Nephron progenitor cell (in vitro differentiated cells): ENCODE measurements at places on chromosomes 5 and 9.

GRCh38 chr5:157180374-157181264 lies at the start of gene ITK:
ITK (plus strand) TSS chr5:157180840; CDS start chr5:157180978, 138 bp downstream.
- H3K4me3 ChIP-seq, result no peak within 1 kb of the TSS
- DNase-seq, result no peak
- no peak within 1 kb of the TSS for H3K27ac ChIP-seq
- H3K36me3 ChIP-seq, result no peaks in the 10 kb centered on the region
- H3K4me1 ChIP-seq, result no peaks in the 10 kb centered on the region

DNA sequence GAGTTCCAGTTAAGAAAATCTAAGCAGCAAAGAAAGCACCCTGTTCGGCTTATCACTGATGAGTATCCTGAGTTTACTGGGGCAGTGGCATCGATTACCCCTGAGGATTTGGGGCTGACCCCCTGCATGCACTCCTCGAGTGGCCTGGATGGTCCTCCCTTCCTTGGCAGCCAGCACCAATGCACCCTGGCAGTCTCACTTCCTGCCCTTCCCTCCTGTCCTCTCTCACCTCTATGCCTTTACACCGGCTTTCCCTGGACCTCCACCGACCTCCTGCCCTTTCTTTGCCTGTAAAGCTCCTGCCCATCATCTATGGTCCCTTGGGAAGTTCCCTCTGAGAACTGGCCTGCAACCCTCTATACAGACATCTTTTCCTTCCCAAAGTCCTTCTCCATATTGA lies 97.1 kb downstream of the TTLL11 start:
- no peak overlapping the region for H3K4me3 ChIP-seq
- no peak for DNase-seq
- no peaks in the 10 kb centered on the region for H3K36me3 ChIP-seq
- H3K4me1 ChIP-seq, result peaks cover 16% of the 10 kb centered on the region
- no peak overlapping the region for H3K27ac ChIP-seq

DNA sequence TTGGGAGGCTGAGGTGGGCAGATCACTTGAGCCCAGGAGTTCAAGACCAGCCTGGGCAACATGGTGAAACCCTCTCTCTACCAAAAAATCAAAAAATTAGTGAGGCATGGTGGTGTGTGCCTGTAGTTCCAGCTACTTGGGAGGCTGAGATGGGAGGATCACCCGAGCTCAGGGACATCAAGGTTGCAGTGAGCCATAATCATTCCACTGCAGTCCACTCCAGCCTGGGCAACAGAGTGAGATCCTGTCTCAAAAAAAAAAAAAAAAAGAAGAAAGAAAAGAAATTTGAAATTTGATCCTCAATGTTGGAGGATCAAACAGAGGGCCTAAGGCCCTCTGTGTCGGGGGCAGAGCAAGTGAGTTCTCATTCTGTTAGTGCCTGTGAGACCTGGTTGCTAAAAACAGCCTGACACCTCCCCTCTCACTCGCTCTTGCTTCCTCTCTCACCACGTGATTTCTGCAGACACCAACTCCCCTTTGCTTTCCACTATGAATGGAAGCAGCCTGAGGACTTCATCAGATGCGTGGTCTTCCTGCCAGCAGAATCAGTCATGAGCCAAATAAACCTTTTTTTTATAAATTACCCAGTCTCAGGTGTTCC lies 8.4 kb upstream of the GOLPH3 start:
- H3K27ac ChIP-seq, result no peak overlapping the region
- H3K4me3 ChIP-seq, result no peak overlapping the region
- DNase-seq, result no peak
- no peaks in the 10 kb centered on the region for H3K36me3 ChIP-seq
- peaks cover 8% of the 10 kb centered on the region for H3K4me1 ChIP-seq

GRCh38 chr5:179874536-179875292 lies 16.1 kb upstream of the MRNIP start:
- H3K36me3 ChIP-seq, result peaks cover 28% of the 10 kb centered on the region
- peaks cover 11% of the 10 kb centered on the region for H3K4me1 ChIP-seq
- peaks cover 3% of the 10 kb centered on the region for H3K27me3 ChIP-seq
- H3K27ac ChIP-seq, result no peak overlapping the region

DNA sequence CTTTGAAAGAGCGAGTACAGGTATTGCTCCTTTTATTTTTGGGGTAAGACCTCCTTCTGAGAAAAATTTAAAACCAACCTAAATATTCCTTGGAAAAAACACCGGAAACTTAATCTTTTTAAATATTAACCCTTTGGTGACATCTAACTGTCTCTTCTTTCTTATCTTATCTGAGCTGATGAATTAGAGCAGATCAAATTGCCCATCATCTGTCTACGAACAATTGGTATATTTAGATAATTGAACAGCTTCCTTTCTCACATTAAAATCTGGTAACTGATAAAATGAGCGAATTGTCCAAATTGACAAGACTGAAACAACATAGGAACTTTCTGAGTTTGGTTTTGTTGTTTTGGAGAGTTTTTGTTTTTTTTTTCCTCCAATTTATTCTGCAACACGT lies 2.0 kb downstream of the ISL1 start:
- no peak overlapping the region for H3K27ac ChIP-seq
- peaks cover 100% of the 10 kb centered on the region for H3K27me3 ChIP-seq
- H3K36me3 ChIP-seq, result no peaks in the 10 kb centered on the region
- H3K4me1 ChIP-seq, result peaks cover 38% of the 10 kb centered on the region

- H3K4me1 ChIP-seq, result no peaks in the 10 kb centered on the region
- H3K27ac ChIP-seq, result no peak overlapping the region
- H3K36me3 ChIP-seq, result no peaks in the 10 kb centered on the region
- no peak overlapping the region for H3K4me3 ChIP-seq
These were observed 112.9 kb downstream of the SH3TC2 start for GRCh38 chr5:148949841-148950470.

- peak; percentile 33 for DNase-seq
- peak overlapping the region; percentile 16 for H3K4me3 ChIP-seq
- no peaks in the 10 kb centered on the region for H3K36me3 ChIP-seq
- peaks cover 4% of the 10 kb centered on the region for H3K27me3 ChIP-seq
- H3K4me1 ChIP-seq, result peaks cover 49% of the 10 kb centered on the region
These were observed 1.9 kb downstream of the MLANA start for GRCh38 chr9:5892456-5893133.

DNA sequence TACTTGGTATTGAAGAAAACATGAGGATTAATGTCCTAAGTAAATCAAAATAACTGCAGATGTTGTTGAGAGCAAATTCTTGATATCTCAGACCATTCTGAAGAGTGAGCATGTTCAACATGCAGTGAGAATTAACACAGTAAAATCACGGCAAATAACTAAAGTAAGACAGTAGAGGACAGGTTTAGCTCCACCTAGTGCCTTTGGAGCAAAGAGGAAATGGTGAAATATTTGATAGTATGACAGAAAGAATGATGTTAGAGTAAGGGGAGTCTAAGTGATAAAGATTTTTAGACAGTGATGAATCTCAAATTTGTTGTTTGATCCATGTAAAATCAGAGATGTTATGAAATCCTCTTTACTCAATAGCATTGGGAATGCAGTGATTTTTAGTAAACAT lies 424.2 kb downstream of the TMEM161B start:
- H3K4me1 ChIP-seq, result peaks cover 50% of the 10 kb centered on the region
- no peak overlapping the region for H3K4me3 ChIP-seq
- peaks cover 13% of the 10 kb centered on the region for H3K36me3 ChIP-seq
- DNase-seq, result no peak

GRCh38 chr5:31911291-31912265 lies 262.5 kb downstream of the GOLPH3 start:
- peaks cover 4% of the 10 kb centered on the region for H3K27me3 ChIP-seq
- peaks cover 16% of the 10 kb centered on the region for H3K4me1 ChIP-seq

DNA sequence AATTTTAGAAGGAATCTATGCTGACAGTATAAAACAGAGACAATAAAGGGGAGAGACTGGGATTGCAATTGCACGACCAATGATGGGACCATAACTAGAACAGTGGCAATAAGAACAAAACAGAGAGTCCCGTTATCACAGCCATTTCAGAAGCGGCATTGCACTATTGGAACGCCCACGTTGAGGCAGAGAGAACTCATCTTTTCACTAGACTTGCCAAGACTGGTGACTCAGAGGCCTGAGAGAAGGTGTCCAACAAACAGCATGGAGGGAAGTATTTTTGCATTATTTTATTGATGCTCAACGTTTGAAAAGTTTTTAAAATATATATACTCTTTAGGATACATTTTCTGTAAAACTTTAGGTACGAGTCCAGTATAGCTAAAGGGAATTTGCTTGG lies 737.7 kb downstream of the TLE1 start:
- H3K27ac ChIP-seq, result peak overlapping the region; percentile 53
- no peak for DNase-seq
- no peak overlapping the region for H3K4me3 ChIP-seq
- H3K27me3 ChIP-seq, result no peaks in the 10 kb centered on the region
